ENCODE measurements at places on chromosomes 4 and X.

GRCh38 chr4:99863-100262, 24.4 kb upstream of the ZNF718 start:
- no peak for DNase-seq

GRCh38 chrX:137166591-137166990, 132.8 kb upstream of the GPR101 start:
- no peak for DNase-seq

- no peak for DNase-seq
These were observed 95.9 kb upstream of the MYOZ2 start for GRCh38 chr4:119039779-119040178.

- DNase-seq, result no peak
These were observed 46.5 kb downstream of the BEND2 start for GRCh38 chrX:18174209-18174608.

DNA sequence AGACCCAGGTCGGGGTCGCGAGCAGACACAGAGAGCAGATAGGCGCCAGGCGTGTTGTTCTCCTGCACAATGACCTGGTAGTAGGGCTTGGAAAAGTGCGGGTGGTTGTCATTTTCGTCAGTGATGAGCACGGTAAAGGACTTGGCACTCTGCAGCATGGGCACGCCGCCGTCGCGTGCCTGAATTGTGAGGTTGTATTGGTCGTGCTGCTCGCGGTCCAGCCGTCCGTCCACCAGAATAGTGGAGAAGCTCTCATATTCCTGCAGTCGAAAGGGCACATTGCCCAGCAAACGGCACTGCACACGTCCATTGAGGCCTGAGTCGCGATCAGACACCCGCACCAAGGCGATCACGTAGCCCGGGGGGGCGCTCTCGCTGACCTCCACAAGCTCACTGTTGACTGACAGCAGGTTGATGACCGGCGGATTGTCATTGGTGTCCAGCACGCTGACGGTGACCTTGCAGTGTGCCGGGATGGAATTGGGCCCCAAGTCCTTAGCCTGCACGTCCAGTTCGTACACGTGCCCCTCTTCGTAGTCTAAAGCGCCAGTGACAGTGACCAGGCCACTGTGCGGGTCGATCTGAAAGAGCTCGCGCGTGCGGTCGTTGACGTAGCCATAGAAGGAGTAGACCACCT, 2.8 kb downstream of the PCDH19 start:
- no peak for DNase-seq

GRCh38 chrX:97682991-97683840, 799.5 kb downstream of the RPA4 start:
- DNase-seq, result no peak
